Spinal cord (tissue), 10 donors: ENCODE measurements at places on chromosomes 6 and 20.

DNA sequence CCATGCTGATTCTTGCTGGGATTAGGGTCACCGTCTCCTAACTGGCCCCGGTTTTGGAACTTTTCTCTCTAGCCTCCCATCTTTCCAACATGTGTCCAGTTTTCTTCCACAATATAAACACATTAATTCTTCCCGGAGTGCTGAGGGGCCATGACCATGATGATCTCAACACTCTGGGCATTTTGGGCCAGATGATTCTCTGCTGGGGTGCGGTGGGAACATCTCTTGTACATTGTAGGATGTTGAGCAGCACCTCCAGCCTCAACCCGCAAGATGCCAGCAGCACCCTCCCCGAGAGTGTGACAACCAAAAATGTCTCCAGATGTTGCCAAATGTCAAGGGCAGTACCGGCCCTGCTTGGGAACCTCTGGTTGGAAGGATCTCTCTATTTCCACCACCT, 164.8 kb downstream of the TFAP2C start:
- no peak for DNase-seq
- H3K27ac ChIP-seq = no peak overlapping the region
- no peak overlapping the region for H3K4me3 ChIP-seq
- peaks cover 4% of the 10 kb centered on the region for H3K4me1 ChIP-seq
- H3K36me3 ChIP-seq = no peaks in the 10 kb centered on the region
- H3K27me3 ChIP-seq = no peaks in the 10 kb centered on the region

- H3K27me3 ChIP-seq = no peaks in the 10 kb centered on the region
- H3K4me1 ChIP-seq = no peaks in the 10 kb centered on the region
- H3K4me3 ChIP-seq = no peak overlapping the region
- no peak overlapping the region for H3K27ac ChIP-seq
These were observed 187.0 kb upstream of the FOXQ1 start for GRCh38 chr6:1124885-1125284.

GRCh38 chr20:47576516-47577033, 74.9 kb downstream of the NCOA3 start:
- H3K36me3 ChIP-seq = no peaks in the 10 kb centered on the region
- DNase-seq = peak; percentile 73
- no peaks in the 10 kb centered on the region for H3K27me3 ChIP-seq

DNA sequence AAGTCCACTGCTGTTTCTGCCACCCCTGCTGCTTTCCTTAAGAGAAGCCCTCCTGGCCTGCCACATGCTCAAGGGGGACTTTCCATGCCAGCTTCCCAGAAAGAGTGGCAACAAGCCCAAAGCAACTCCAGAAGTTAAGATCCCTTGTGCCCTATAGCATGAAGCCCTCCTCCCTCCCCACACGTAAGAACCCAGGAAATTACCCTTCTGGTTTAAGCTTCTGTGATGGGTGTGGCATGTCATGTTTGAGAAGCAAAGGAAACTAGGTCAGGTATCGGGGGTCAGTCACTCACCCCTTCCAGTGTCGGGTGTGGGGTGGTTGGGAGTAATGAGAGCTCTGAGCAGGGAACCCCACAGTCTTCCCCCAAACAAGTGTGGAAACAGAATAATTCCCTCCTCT, 196.1 kb downstream of the LRFN2 start:
- H3K27ac ChIP-seq = no peak overlapping the region
- H3K4me3 ChIP-seq = no peak overlapping the region
- no peaks in the 10 kb centered on the region for H3K4me1 ChIP-seq
- no peak for DNase-seq
- no peaks in the 10 kb centered on the region for H3K27me3 ChIP-seq

- peak; percentile 58 for DNase-seq
- peaks cover 18% of the 10 kb centered on the region for H3K4me1 ChIP-seq
- H3K4me3 ChIP-seq = no peak overlapping the region
- H3K27ac ChIP-seq = peak overlapping the region; percentile 25
- H3K27me3 ChIP-seq = no peaks in the 10 kb centered on the region
- no peaks in the 10 kb centered on the region for H3K36me3 ChIP-seq
These were observed 65.0 kb upstream of the SLC2A12 start for GRCh38 chr6:134117409-134117808.
